ENCODE measurements at places on chromosomes 4 and X. TPM values are rescaled to one million over a fixed set of nuclear protein-coding genes. Genes with fewer than 3 reads are reported as not detected.

GJB1 gene
- total RNA-seq = not detected

GPR78 gene
- 0.17 TPM for total RNA-seq

EREG gene
- not detected for total RNA-seq

NEXMIF gene
- 2.9 TPM for total RNA-seq

SSX7 gene
- total RNA-seq = not detected

DNA sequence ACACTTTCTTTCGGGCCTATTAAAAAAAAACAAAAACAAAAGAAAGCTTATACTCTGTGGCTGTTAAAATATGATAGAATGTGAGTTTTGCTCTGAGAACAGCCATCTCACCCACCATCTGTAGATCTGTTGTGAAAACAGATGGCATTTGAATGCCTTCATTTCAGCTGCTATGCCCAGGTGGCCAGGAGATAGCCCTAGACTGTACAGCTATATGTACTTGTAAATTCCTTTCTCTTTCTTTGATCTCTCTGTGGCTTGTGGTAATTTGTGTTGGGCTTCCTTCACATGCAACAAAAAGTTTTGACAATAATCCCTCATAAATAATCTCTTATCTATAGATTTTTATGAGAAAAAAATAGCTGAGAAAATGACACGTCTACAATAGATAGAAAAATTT, 38.1 kb downstream of the PNPLA4 start:
- no peak for DNase-seq

DNA sequence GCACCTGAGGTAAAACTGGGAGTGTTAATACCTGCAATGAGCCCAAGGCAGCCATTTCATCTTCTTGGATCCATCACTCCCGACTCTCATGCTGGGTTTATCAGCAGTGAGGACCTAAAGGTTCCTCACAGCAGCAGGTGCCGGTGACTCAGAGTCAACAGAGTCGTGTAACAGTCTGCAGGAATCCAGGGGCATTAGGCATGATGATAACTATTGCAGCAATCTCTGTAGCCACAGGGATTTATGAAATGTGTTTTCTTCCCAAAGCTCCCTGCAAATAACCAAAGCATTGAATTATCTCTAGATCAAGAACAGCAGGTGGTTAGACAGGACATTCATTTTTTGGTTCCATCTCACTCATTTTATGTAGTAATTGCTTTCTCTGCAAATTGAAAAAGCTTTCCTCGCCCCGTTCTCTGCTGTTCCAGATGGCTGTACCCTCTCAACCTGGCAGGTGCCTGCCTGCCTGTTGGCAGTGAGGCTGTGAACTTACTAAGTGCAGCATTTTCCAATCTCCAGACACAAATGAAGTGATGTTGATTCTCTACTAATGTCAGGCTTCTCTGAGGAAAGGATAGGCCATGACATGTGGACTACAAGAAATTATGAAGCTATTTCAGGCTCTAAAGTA, 48.1 kb upstream of the TSPAN7 start:
- DNase-seq = no peak

DNA sequence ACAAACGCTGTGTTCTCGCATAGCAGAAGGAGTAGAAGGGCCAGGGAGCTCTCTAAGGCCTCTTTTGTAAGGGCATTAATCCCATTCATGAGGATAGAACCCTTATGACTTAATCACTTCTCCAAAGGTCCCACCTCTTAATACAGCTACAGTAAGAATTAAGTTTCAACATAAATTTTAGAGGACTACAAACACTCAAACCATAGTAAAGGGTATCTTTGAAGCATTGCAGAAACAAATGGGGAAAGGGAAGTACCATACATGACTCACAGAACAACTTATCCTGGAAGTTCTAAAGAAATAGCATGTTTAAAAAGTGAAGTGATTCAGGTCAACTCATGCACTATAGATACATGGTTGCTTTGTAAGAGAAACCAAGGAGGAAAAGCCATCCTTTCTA, 680.8 kb downstream of the RPA4 start:
- DNase-seq = no peak

DNA sequence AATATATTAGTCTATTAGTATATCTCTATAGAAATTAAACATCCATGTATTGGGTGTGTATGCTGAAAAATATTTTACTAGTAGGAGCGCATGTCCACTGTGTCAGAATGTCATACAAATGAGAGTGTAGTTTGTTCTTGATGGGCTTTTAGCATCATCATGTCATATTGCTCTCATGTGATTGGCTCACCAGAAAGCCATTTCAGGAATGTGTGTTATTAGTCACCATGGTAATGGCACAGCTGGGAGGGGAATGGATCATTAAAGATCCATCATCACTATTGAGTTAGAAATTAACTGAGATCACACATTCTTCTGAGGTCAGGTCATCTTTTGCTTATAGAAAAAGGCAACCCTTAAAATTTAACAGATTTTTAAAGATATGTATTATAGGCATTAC, 77.3 kb downstream of the PHEX start:
- no peak for DNase-seq

DNA sequence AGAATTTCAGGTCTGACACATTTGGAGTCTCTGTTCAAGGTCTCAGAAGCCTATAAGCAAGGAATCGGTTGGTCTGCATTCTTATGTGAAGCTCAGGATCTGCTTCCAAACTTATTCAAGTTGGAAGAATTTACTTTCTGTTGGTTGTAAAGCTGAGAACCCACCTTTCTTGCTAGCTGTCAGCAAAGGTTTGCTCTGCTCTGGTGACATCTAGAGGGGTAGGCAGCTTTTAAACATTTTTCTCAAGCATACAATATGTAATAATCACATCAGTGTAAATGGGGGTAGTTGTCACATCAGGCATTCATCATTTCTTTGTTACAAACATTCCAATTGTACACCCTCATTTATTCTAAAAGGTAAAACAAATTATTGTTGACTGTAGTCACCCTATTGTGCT, 935.2 kb downstream of the TRAM1L1 start:
- DNase-seq = no peak

GRCh38 chr4:175033162-175033561, 115.0 kb downstream of the ADAM29 start:
- no peak for DNase-seq

DNA sequence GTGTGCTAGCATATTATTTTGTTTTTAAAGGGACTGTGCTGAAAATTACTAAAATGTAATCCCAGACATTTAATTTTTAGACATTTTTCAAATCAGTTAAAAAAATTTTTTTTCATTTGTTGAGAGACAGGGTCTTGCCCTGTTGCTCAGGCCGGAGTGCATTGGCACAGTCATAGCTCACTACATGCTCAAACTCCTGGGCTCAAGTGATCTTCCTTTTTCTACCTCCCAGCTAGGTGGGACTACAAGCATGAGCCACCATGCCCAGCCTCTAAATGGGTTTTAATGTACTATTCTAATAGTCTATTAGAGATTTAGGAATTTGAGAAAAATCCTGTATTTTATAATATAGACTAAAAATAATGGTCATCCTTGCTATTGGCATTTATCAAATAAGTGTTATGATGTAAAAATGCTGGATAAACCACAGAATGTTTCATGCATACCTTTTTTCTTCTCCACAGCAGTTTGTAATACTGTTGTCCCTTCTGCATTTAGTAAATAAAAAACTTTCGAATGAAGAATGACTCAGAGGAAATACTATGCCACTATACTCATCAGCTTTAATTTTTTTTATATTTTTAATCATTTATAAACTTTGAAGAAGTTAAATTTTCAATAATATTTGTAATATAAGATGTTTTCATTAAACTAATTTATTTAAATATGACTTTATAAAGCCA, 29.9 kb downstream of the CPEB2 start:
- no peak for DNase-seq

GRCh38 chrX:17740137-17741122, 3.1 kb downstream of the SCML1 start:
- DNase-seq = no peak

- no peak for DNase-seq
Measured at GRCh38 chr4:168995537-168996295, 14.3 kb downstream of the CBR4 start.

- peak; percentile 22 for DNase-seq
Measured at GRCh38 chrX:74178536-74178935, 125.4 kb upstream of the ZCCHC13 start.
